ENCODE measurements at places on chromosomes 6 and 20.

DNA sequence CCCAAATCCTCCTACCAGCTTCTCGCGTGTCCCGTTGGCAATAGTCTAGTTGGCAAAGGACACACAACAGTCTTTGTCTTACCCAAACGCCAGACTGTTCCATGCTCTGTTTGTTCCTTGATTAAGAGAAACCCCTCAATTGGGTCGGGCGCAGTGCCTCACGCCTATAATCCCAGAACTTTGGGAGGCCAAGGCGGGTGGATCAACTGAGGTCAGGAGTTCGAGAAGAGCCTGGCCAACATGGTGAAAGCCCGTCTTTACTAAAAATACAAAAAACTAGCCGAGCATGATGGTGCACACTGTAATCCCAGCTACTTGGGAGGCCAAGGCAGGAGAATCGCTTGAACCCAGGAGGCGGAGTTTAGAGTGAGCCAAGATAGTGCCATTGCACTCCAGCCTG, 153.7 kb downstream of the GRM4 start:
- no peak for DNase-seq

- DNase-seq: no peak
Measured at GRCh38 chr6:78589436-78589835, 277.9 kb upstream of the IRAK1BP1 start.

- DNase-seq: no peak
Measured at GRCh38 chr6:20907486-20908071, 373.3 kb downstream of the CDKAL1 start.

GRCh38 chr20:42309050-42309449, 690.9 kb upstream of the CHD6 start:
- no peak for DNase-seq

DNA sequence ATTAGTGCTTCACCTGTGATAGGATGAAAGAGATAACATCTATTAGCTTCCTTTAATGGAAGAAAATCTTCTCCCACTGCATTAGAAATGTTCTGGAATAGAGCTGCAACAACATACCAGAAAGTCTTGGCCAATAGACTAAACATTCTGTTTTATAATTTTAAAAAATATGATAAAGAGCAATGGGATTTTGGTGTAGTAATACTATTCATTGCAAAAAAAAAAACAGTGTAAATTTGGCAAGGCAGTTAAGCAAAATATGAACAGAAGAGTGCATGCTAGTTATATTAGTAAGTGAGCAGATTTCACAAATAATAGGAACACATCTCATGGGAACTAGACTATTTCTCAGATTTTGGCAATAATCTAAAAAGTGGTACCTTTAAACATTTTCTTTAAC, 43.3 kb downstream of the SOX4 start:
- no peak for DNase-seq

GRCh38 chr6:89745716-89746115, 73.9 kb downstream of the MDN1 start:
- DNase-seq: no peak

DNA sequence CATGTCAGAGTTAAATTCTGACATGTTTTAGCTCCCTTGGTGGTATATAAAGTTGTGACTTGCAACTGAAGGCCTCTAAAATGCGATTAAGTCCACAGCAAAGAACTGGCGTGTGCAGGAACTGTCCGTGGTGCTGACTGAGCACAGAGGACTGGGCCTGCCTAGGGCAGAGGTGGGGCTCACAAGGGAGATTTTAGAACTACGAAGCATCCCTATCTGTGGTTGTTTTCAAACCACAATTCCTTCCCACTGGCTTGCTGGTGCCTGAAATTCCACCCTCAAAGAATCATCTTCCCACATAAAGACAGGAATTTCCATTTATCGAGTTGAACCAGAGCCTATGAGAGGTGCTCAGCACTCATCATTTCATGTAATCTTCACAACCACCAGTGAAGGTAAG, 30.1 kb downstream of the RIMS4 start:
- DNase-seq: no peak

DNA sequence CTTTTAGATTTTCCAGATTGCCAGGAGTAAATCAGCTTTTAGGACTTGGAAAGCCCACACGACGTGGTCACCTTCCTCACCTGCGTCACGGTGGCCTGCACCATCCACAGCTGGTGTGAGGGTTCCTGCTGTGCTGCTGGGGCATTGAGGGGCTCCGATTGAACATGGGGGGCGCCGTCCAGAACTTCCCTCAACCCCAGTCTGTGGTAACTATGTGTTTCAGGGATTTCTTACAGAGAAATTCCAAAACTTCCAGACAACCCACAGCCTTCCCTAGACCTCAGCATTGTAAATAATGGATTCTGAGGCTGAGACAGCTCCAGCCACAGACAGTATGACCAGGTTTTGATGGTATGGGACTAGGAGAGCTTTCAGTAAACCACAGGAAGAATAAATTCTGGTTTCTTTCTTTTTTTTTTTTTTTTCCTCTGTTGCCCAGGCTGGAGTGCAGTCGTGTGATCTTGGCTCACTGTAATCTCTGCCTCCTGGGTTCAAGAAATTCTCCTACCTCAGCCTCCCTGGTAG, 46.7 kb upstream of the IRF4 start:
- no peak for DNase-seq

DNA sequence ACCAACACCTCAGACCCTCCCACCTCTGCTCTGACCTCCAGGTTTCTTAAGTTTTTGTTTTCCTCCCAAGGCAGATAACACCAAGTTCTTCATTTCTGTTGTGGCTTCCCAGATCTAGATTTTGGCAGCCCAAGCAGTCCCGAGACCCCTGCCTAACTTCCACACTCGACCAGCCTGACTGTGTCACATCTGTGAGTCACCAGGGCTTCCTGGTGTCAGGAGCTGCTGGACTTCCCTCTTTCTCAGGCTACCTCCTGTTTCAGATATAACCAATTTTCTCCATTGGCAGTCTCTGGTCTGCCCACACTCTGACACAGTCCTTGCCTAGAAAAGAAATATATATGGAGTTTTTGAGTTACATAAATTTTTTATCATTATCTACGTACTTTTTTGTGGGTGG, 46.1 kb upstream of the CCN6 start:
- no peak for DNase-seq

GRCh38 chr6:16270178-16270794, 31.9 kb downstream of the GMPR start:
- DNase-seq: no peak

- no peak for DNase-seq
Measured at GRCh38 chr6:160129881-160130615, 8.4 kb downstream of the SLC22A1 start.

DNA sequence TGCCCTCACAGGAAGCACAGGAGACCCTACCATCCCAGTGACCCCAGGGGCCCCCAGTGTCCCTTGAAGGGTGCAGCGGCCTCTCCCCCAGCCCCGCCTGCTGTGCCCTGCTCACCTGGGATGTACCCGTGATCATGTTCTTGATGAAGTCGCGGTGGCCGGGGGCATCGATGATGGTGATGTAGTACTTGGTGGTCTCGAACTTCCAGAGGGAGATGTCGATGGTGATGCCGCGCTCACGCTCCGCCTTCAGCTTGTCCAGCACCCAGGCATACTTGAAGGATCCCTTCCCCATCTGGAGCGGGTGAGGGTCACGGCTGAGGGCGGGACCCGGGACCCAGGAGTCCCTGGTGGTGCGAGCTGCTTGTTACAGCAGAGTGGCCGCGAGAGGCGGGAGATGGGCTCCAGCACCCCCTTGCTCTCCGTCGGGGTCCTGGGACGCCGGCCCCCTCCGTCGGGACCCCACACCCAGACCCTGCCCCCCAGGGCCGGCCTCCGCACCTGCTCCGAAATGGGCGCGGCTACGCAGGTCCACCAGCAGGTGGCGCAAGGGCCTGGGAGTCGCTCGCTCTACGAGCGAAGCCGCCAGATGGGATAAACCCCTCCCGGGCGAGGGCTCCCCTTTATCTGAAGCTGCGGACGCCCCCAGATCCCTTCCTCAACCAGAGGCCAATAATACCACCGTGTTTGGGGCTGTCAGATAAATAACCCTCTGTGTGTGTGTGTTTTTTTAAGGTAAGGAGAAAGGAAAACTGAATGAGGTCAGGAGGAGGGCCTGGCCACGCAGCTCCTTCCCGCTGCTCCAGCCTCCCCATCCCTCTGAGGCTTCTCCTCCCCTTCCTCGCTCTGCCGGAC, 2.9 kb downstream of the EEF1A2 start:
- peak; percentile 61 for DNase-seq

DNA sequence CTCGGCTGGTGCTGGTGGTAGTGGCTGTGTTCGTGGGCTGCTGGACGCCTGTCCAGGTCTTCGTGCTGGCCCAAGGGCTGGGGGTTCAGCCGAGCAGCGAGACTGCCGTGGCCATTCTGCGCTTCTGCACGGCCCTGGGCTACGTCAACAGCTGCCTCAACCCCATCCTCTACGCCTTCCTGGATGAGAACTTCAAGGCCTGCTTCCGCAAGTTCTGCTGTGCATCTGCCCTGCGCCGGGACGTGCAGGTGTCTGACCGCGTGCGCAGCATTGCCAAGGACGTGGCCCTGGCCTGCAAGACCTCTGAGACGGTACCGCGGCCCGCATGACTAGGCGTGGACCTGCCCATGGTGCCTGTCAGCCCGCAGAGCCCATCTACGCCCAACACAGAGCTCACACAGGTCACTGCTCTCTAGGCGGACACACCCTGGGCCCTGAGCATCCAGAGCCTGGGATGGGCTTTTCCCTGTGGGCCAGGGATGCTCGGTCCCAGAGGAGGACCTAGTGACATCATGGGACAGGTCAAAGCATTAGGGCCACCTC, 8.8 kb downstream of the NPBWR2 start:
- no peak for DNase-seq

DNA sequence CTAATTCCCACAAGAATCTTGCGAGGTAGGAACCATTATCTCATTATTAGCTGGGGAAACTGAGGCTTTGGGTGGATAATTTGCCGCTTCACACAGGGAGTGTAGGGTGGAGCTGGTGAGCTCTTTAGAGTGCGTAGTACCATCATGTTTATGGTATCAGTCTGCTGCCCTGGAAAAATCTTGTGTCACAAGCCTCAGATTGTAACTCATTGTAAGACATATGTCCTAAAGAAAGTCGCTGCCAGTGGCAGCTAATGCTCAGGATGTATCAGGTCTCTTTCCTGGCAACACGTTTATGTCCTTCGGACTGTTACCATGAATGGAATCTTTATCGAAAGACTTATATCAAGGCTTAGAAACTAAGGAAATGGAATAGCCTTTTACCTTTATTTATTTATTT, 1.9 kb downstream of the ZFAND3 start:
- no peak for DNase-seq

DNA sequence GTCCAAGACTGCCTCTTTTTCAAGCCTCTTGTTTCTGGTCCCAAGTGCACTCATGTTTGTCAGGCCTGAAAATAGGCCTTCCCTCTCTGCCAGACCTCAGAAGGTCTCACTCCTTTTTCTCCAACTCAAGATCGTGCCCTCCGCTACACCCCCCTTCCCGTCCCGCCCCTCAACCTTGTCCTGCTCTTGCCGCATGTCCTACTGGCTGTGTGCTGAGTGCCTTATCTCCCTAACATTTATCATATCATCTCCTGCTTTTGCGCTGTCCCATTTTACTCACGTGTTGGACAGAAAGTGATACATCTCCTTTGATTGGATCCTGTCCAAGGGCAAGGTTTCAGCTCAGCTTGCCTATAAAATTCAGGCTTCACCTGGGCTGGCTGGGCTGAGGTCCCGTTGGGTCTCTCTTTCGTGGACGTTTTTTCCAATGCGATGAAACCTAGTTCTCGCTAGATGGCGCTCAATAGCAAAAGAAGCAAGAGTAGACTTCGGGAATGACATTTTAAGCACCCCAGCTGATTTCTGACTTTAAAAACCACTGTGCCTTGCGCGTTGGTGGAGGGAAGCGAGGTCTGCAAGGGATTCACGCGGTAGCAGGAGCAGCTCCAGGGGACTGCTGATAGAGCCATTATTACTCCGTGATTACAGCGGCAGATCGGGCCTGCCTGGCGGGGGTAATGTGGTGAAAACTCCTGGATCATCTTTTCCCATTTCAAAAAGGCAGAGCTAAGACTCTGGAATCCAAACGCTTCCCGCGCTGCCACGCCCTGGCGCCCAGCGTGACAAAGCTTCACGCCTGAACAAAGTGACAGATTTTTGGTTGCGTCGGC, 137.6 kb downstream of the IMPG1 start:
- DNase-seq: no peak

- DNase-seq: no peak
Measured at GRCh38 chr20:32193996-32194395, 13.5 kb downstream of the PLAGL2 start.

- no peak for DNase-seq
Measured at GRCh38 chr6:5208471-5208971, 52.2 kb downstream of the LYRM4 start.

- no peak for DNase-seq
Measured at GRCh38 chr6:1129131-1129530, 182.8 kb upstream of the FOXQ1 start.

GRCh38 chr6:79117752-79118151, 39.7 kb upstream of the PHIP start:
- no peak for DNase-seq

GRCh38 chr6:31651602-31652191, 764 bp downstream of the BAG6 start:
- no peak for DNase-seq

- no peak for DNase-seq
Measured at GRCh38 chr6:82775361-82775760, 290.3 kb downstream of the UBE3D start.

- DNase-seq: no peak
Measured at GRCh38 chr6:5638666-5639065, 368.1 kb downstream of the NRN1 start.

DNA sequence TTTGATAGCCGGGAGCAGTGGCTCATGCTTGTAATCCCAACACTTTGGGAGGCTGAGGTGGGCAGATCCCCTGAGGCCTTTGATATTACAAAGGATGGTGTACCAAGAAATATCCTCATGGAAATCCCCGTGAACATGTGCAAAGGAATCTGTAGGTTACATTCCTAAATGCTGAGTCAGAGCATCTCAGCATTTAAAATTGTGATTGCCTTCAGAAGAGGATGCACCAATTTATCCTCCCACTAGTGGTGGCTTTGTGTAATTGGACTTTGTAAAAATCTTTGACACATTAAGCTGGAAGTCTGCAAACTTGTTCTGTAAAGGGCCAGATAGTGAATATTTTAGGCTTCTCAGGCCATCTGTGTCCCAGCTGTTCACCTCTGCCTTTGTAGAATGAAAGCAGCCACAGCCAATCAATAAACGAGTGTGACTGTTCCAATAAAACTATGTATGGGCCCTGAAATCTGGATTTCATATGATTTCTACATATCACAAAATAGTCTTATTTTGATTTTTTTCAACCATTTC, 11.8 kb downstream of the TMEM14B start:
- no peak for DNase-seq

DNA sequence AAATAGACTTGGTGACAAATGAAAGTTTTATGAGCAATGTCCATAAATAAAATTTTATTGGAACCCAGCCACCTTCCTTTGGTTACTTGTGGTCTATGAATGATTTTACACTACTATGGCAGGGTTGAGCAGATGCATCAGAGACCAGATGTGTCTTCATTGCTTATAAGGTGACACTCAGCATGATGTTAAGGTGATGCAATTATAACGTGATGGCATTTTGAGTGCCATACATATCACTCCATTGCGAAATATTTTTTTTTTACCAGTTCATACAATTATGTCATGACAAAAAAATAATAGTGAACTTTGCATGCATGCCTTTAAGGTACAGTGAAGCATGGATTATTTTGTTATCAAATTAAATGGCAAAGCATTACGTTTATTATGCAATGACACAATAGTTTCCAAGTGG, 96.0 kb downstream of the ADTRP start:
- DNase-seq: no peak

- no peak for DNase-seq
Measured at GRCh38 chr6:117555262-117555849, 47.0 kb downstream of the GOPC start.

All from stimulated activated CD8-positive, alpha-beta memory T cell treated with anti-CD3 and anti-CD28 coated beads, Interleukin-7, amount 100 ng/mL, for 24 hours (primary cell).